ENCODE measurements at places on chromosomes 11 and 22. TPM values are rescaled to one million over a fixed set of nuclear protein-coding genes. Genes with fewer than 3 reads are reported as not detected.

NOX4 gene
- polyA plus RNA-seq: 2.2 TPM

NRXN2 gene
- polyA plus RNA-seq: 0.15 TPM

DNAJB7 gene
- polyA plus RNA-seq: not detected

DNA sequence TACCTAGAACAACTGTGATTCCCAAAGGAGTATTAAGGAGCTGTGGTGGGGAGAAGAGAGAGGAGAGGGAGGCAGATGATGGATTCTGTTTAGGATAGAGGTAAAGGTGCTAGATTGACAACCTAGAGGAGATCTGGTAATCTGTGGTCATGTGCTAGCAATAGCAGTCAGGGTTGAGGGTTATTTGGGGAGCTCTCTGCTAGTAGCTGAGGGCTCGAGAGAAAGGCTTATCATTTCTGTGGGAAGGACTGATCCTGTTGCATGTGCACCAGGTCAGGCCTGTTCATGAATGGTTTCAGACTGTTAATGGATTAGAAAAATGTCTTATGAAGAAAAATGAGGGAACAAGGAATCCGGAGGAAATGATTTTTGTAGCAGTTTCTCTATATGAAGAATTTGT, 63.2 kb downstream of the MTMR3 start:
- peak; percentile 13 for DNase-seq

DNA sequence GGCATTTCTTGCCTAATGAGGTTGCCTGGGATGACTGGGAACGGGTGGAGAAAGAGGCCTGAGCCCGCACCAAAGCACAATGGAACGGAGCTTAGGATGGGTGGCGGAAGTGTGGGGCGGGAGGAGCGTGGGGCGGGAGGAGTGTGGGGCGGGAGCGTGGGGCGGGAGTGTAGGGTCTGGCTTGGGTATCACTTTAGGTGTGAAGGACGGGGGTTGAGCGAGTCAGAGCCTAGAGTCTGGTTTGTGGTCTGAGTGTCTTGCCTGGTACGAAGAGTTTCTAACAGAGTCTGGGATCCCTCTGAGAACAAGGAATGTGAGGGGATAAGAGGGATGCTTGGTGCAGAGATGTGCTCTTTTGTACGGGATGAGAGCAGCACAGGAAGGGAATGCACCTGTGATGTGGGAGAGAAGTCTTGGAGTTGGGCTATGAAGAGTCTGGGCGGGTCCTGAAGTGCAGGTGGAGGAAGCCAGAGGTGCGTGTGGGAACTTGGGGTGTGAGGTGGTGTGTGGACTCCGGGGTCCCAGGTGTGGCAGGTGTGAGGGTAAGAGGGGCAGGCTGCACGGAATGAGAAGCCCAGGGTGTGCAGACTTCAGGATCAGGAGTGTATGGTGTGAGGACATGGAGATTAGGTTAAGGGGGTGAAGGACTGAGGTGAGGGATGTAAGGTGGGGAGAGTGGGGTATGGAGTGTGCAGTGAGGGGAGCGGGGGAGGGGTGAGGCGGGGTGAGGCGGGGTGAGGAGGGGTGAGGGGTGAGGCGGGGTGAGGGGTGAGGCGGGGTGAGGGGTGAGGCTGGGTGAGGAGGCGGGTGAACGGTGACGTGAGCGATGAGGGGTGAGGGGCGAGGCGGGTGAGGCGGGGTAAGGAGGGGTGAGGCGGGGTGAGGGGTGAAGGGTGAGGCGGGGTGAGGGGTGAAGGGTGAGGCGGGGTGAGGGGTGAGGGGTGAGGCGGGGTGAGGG, 1.0 kb downstream of the SYCE3 start:
- DNase-seq: no peak

DNA sequence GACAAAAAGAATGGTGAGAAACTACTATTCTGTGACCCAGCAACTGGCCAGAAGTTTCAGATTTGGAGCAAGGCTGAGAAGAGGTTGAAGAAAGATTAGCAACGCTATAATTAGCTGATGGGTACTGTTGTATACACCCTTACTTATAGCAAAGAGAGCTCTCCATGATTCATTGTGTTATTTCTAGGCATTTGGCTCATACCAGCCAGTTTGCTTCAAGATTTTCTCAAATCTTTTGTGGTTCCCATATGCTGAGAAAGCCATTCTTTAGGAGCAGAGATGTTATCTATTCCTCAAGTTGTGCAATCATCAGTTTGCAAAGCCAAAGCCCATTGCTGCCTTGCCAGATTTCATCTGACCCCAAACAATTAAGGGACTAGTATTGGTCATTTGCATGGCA, 179.4 kb downstream of the ETS1 start:
- DNase-seq: no peak

DNA sequence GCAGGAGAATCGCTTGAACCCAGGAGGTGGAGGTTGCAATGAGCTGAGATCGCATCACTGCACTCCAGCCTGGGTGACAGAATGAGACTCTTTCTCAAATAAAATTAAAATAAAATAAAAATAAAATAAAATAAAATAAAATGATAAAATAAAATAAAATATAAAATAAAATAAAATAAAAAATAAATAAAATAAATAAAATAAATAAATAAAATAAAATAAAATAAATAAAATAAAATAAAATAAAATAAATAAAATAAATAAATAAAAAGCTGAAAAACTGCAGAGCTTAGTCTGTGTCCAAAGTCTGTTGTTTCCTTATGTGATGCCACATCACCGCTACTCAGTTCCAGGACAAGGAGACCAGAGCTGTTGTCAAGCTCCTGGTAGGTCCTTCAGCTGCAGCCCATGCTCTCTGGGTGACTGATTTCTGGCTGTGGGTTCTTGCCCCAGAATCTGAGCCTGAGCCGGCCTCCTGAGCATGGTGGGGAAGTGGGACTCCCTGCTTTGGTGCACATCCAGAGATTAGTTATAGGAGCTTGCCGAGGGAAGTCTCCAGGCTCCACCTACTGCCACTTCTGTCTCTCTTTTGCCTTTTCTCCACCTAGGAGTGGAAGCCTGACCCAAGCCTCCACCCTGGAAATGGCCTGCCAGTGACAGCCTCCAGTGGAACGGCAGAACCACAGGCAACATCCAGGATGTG, 31.3 kb upstream of the ADA2 start:
- DNase-seq: no peak

- DNase-seq: no peak
Measured at GRCh38 chr11:112173152-112173551, 2.2 kb upstream of the BCO2 start.

GRCh38 chr22:38832005-38832978, 11.5 kb downstream of the NPTXR start:
- no peak for DNase-seq

GRCh38 chr22:25997886-25998775, 171.1 kb upstream of the SEZ6L start:
- no peak for DNase-seq

GRCh38 chr11:45820211-45820857, 15.4 kb downstream of the SLC35C1 start:
- DNase-seq: no peak

DNA sequence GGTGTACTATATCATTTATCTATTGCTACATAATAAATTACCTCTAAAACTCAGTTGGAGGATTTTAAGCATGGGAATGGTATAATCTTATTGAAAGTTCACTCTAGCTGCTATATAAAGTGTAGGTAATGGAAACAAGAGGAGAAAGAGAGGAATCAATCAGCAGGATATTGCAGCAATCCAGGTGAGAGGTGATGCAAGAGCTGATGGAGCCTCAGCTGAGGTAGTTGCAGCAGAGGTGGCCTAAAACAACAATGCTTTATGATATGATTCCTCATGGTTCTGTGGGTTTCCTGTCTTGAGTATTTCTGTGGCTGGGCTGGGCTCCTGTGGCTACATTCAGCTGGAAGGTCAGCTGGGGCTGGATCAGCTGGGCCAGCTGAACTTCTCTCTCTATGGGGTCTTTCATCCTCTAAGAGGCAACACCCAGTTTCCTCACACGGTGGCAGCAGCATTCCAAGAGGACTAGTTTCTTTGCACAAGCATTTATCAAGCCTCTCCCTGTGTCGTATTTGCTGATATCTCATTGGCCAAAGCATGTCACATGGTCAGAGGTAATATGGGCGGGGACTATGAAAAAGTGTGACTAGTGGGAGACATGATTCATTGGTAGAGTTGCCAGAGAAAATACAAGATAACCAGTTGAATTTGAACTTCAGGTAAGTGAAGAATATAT, 135.4 kb upstream of the LARGE1 start:
- DNase-seq: peak; percentile 32

GRCh38 chr22:38032681-38033521, 24.3 kb upstream of the PICK1 start:
- DNase-seq: no peak

GRCh38 chr11:86101493-86101892, 32.6 kb upstream of the PICALM start:
- no peak for DNase-seq

- DNase-seq: no peak
Measured at GRCh38 chr11:18233912-18234311, 2.7 kb downstream of the SAA4 start.

DNA sequence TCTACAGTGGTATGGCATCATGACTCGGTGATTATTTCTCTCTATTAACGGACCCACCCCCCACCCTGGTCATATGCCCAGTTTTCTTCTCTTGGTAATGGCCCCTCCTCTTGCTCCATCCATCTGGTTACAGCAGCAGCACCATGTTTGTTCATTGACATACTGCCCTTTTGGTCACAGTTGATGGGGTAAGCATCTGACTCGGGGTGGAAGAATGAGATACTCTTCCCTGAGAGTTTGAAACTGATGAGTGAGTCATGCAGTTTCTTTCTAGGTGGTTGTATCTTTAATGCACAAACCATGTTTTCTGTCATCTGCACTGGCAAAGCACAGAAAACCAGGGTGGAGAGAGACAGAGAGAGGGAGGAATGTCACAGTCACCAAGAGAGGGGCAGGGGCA, 126.0 kb downstream of the SYN3 start:
- no peak for DNase-seq

DNA sequence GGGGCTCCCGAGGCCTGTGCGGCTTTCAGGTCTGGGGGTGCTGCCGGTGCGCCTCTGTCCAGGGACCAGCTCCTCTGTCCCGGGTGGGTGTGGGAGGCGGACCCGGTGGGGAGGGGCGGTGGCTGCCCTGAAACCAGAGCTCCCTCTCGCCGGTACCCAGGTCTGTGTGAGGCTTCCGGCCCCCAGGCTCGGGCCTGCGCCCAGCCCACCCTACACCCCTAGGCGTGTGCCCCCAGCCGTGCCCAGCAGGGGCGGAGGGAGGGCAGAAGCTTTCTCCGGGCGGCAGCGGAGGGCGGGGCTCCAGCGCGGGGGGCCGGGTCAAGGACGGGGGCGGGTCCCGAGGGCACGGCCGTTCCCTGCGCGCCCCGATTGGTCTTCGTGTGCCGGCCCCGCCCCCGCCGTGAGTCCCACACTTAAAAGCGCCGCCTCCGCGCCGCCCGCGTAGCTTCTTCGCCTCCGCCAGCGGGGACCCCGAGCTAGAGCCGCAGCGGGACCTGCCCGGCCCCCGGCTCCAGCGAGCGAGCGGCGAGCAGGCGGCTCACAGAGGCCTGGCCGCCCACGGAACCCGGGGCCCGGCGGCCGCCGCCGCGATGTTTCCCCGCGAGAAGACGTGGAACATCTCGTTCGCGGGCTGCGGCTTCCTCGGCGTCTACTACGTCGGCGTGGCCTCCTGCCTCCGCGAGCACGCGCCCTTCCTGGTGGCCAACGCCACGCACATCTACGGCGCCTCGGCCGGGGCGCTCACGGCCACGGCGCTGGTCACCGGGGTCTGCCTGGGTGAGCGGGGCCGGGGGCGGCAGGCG, 616 bp downstream of the PNPLA2 start:
- DNase-seq: peak; percentile 98

GRCh38 chr11:87355596-87355995, 317.9 kb downstream of the TMEM135 start:
- no peak for DNase-seq

Measured in SK-N-SH (cell line).